ENCODE measurements at places on chromosomes 4 and X.

GRCh38 chr4:7598939-7599790, 164.4 kb upstream of the PSAPL1 start:
- no peak for DNase-seq

- peak; percentile 41 for DNase-seq
These were observed 24.0 kb upstream of the XIAP start for GRCh38 chrX:123835661-123836371.

GRCh38 chr4:146023334-146023967, 84.8 kb upstream of the ZNF827 start:
- no peak for DNase-seq

DNA sequence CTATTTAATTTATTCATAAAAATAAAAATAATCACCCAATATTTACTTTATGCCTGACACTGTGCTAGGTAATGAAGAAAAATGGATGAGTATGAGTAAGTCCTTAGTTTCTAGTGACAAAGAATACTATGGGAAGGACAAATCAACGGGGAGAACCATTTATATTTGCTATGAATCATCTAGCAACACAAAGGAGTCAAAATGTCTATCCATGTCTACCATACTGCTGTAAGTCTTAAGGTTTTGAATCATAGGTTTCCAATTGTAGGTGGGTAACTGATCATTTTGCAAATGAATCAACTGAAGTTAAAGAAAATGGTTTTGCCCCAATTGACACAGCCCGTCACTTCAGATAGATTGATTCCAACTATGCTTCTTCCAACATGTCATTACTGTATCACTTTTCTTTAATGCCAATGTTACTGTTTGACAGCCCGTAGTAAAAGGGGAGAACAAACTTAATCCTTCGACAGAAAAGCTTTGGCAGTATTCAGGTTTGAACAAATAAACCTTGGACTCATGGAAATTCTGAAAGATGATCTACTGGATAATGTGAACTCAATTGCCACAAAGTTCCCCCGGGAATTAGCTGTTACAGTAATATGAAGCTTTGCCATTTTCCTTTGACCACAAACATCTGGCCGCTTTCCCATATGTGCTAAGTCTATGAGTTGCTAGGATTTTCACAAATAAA, 3.2 kb downstream of the TDO2 start:
- peak; percentile 95 for DNase-seq

DNA sequence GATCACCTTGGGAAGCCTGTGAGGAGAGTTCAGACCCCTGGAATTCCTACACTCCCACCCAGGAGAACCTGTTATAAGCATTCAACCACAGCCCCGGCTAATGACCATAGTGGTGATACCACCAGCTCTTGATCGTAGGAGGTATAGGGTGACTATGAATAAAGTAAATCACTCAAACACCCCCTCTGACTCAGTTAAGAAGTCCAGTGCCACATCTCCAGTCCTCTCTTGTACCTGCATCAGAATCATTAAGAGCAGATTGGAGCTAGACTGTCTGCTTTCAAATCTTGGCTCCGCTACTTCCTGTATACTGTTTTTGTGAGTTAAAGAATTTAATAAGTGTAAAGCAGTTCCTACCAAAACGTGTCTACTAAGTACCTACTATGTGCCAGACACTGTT, 565.1 kb upstream of the DIPK2B start:
- DNase-seq, result no peak

- DNase-seq, result no peak
These were observed 33.7 kb downstream of the COQ2 start for GRCh38 chr4:83250687-83251446.

DNA sequence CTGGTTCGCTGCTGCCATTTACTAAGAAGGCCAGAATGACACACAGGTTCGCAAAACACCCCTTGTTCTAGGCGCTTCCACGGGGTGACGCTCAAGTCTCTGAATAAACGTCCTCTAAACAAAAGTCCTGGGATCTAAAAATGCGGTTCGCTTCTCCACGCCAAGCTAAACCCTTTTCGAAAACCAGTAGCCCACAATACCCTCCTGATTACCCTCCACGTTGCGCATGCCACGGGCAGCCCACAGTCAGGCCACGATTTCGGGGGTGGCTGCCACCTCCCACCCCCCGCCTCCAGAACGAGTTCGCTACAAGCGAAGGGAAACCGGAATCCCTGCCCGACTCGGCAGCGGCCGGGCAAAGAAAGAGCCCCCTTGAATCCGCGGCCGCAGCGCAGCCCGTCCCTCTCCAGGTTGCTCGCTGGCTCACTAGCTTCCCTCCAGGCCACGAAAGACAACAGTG, 423 bp downstream of the RPL39 start:
- no peak for DNase-seq

GRCh38 chr4:82790060-82790660, 8.4 kb downstream of the SCD5 start:
- DNase-seq, result no peak

DNA sequence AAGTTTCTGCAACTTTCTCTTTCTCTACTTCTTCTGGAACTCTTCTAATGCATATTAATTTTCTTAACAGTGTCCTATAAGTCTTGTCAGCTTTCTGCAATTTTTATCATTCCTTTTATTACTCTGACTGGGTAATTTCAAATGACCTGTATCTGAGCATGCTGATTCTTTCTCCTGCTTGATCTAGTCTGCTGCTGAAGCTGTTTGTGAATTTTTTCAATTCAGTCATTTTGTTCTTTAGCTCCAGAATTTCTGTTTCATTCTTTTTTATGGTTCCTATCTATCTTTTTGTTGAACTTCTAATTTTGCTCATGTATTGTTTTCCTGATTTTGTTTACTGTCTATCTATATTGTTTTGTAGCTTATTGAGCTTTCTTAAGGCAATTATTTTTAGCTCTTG, 1.5 kb upstream of the KLKB1 start:
- DNase-seq, result no peak

GRCh38 chr4:161178310-161178709, 985.5 kb downstream of the FSTL5 start:
- DNase-seq, result no peak

DNA sequence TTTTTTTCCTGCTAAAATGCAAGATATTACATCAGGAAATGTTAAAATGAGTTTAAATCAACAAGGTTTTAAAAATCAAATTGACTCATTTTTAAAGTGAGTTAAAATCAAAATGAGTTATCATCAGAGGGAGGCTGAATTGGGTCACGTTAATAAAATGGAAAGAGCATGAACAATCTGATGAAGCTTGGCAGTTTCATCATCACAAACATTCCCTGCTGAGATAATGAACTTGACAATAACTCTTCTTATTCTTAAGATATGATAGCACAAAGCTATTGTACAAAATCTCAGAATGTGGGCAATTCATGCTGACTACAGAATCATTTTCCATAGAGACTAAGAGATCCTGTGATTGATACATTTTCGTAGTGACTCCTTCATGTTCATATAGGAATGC, 1086.7 kb downstream of the STIM2 start:
- no peak for DNase-seq

GRCh38 chrX:74449322-74449936, 28.1 kb downstream of the SLC16A2 start:
- no peak for DNase-seq

GRCh38 chr4:153518637-153519389, 52.7 kb downstream of the TMEM131L start:
- DNase-seq, result no peak

DNA sequence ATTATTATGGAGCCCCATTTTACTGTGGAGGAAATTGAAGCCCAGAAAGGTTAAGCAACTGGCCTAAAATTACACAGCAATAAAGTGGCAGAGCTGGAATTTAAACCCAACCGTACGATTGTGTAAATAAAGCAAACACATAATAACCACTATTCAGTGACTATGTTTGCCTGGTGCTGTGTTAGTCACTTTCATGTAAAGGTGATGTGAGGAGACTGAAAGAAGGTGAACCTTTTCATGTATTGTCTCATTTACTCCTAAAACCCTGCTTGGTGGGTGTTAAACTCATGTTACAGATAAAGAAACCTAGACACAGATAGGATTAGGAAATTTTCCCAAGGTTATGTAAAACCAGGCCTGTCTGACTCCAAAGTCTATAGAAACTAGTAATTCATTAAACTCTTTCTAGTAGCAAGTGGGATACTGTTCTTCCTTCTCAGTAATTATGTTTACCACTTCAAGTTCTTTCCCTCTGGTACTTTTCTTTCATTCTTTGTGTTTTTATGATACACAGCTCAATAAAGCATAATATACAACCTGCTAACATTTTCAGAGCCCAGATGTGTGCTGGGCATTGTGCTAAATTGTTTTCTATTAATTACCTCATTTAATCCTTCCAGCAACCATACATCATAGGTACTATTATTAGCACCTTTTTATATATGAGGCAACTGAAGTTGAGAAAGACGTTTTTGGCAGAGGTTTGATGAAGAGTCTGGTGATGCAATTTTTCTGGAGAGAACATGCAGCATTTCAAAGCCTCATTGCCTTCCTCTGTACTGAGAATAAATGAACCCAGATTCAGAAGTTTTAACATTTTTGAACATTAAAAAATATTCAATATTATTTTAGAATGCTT, 202.7 kb downstream of the SPRY1 start:
- peak; percentile 31 for DNase-seq

DNA sequence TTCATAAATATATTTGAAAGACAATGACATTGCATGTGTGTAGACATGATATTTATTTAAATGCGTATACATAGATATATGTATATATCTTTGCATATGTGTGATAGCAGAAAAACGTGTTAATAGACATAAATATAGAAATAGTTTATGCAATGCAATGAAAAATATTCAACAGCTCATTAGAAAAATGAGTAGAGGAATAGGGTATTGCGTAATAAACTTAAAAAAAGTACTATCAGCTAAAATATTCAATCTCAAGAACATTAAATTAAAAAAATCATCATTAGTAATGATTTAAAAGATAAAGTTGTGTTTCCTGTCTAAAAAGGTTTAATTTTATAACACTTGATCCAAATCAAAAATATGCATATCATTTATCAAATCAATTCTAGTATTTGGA, 2101.5 kb upstream of the TENM3 start:
- no peak for DNase-seq

GRCh38 chr4:147019091-147019490, 73.4 kb upstream of the TTC29 start:
- peak; percentile 16 for DNase-seq

- no peak for DNase-seq
These were observed 372.7 kb downstream of the C4orf33 start for GRCh38 chr4:129468624-129469023.

DNA sequence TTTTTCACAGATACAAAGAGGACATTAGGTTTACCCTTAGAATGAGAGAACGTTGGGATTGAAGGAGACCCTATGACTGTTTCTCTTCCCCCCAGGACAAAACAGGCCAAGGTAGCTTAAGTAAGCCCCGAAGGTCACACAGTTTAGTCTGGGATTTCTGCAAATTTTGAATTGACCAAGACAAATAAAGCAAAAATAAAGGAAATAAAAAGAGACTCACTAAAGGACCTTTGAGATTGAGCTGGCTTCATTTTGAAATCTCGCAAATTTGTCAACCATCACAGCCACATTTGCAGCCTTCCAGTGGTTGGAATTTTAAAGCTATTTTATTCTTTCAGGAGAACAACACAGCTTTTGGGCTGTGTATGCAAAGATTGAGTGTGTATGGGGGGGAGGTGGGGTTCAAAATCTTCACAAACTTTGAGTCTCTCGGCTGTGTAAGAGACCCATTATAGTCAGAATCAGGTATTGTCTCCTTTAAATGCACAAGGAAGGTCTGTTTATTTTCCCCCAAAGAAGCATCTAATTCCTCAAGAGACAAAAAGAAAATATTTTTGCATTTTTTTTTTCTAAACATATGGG, 4.2 kb downstream of the TMSB4X start:
- no peak for DNase-seq

DNA sequence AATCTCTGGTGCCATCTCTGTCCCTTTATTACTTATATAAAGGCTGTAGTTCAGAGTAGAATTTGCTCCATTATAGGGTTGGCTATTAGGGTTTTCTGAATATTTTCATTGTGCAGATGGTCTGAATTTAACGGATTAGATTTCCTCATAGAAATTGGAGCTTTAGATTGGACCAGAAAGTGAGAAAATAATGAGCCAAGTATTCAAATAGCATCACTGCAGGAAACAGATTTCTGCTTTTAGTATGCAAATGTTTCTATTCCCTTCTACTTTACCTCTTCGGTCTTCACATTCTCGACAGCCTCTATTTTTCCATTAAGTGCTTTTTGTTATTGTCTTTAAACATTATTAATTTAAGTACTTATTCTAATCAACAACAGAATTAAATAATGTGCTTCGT, 55.4 kb downstream of the TRIM2 start:
- no peak for DNase-seq

DNA sequence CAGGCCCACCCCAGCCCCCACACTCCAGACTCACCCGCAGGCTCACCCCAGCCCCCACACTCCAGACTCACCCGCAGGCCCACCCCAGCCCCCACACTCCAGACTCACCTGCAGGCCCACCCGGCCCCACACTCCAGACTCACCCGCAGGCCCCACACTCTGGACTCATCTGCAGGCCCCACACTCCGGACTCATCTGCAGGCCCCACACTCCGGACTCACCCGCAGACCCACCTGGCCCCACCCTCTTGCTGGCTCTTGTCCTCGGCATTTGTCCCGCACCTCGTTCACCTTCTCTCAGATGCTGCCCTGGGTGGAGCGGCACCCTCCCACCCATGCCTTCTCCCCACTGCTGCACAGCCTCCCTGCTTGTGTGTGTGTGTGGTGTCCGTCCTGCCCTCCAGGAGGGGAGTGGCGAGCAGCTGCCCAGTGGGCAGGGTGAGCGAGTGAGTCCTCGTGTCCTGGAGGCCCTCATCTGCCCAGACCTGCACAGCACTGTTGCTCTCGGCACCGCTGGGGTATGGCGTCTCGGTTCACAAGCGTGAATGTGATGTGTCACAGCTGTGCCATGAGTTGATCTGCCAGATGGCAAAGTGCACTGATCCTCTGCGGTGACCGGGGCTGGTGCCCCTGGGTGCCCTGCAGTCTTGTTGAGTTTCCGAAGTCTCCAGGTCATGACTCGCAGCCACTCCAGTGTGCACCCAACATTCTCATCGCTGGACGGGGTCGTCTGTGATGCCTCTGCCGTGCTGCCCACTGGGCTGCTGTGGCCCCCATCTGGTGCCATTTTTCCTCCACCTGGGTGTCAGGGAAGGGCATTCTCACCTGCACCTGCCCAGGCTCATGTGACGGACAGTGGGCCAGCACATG, 27.7 kb downstream of the MAEA start:
- DNase-seq, result no peak

GRCh38 chrX:42025861-42026260, 102.5 kb upstream of the CASK start:
- DNase-seq, result no peak

All from GM04503 (cell line).